ENCODE measurements at places on chromosomes 4 and X.

DNA sequence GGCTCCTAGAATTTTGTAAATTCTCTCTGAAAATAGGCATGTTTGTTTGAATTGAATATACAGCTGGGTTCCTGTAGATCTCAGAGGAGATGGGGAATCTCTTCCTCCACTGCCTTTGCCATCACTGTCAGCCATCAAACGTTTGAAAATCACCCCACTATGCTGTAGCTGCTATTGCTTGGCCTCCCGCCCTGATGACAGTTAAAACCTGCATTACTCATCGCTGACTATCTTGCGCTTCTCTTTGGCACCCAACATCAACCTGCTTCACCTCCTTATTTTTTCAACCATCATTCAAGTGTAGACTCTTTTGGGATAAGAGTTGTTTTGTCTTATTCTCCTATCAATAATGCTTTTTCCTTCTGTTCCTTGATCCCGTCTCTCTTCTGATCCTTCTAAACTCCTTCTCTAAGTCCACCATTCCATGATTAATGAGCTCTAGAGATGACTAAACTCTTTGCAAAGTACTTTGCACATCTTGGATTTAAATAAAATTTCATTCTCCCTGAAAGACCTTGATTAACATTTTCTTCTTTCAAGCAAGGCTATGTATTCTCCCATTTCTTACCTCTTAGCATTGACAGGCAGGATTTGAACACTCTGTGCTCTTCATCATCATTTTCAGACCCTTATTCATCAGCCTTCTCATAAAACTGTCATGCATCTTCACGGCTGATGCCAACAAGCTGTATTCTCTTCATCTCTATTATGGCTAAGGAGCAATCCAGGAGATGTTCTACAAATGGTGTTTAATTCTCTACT lies 133.0 kb downstream of the SNCA start:
- no peak for DNase-seq

- no peak for DNase-seq
Observed at GRCh38 chr4:124321364-124321763, 391.2 kb downstream of the ANKRD50 start.

GRCh38 chrX:40273356-40274050 lies 175.7 kb upstream of the BCOR start:
- DNase-seq, result no peak

DNA sequence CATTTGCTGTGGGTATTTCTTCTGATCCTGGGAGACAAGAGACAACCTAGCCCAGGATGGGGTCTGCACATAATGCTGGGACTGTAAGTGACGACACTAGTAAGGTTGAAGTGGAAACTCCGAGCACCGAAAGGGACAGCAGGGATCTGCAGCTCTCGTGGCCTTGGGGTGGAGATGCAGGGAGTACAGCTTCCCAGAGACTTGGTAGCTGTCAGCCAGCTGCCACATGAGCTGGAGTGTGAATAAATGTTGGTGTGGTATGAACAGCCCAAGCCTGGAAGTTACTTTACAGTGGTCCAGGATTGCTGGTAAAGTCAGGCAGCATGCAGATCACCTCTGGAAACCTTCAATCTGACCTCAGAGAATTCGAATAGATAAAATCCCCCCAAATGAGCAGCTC lies 97.6 kb downstream of the FAM193A start:
- DNase-seq, result no peak

DNA sequence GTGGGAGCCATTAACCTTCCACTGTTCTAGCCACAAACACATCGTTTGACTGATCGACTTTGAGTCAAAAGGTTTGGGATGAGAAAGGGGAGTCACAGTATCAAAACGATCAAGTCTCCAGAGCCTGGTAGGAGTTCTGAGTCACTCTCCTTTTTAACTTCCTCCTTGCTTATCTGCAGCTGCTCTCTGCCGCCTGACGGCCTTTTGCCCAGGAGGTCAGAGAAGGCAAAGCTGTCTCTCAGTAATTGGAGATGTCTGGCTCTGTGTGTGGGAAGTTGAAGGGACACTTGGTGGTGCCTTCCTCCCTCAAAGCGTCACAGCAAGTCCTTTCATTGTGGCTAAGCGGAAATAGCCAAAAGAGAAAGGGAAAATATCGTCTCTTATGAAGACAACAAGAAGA lies 63.1 kb downstream of the ANOS1 start:
- no peak for DNase-seq

DNA sequence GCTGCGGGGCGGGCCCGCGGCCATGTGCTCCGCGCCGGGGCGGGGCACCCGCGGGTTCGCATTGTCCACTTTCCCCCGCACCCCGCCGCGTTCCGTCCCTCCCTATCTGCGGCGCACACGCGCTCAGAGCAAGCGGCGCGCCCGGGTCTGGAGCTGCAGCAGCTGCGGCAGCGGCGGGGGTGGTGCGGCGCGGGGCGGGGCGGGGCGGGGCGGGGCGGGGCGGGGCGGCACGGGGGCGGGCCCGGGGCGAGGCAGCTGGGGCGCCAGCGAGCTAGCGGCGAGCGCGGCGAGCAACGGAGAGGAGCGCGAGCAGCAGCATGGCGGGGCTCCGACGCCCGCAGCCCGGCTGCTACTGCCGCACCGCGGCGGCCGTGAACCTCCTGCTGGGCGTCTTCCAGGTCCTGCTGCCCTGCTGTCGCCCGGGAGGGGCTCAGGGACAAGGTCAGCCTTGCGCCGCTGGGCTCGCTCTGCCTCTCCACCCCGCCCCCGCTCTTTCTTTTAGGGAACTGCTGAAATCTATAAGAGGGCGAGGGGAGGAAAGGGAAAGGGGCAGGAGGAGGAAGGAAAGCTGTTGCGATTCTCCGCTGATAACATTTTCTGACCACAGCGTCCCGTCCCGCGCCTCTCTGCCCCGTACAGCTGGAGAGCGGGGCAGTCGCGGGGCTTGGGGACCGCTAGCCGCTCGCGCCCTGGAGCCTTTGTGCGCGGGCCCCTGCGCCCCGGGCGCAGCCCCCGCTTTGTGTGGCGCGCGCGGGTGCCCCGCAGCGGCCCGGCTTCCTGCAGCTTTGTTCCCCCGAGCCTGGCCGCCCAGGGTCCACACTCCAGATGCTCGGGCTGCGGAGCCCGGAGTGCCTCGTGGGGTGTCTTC lies at the start of gene TMEM131L:
Gene TMEM131L (plus strand): TSS at position 280 of the 868 bp plus-strand sequence. CDS start 38 bp downstream, at position 318.
- peak; percentile 78 for DNase-seq

DNA sequence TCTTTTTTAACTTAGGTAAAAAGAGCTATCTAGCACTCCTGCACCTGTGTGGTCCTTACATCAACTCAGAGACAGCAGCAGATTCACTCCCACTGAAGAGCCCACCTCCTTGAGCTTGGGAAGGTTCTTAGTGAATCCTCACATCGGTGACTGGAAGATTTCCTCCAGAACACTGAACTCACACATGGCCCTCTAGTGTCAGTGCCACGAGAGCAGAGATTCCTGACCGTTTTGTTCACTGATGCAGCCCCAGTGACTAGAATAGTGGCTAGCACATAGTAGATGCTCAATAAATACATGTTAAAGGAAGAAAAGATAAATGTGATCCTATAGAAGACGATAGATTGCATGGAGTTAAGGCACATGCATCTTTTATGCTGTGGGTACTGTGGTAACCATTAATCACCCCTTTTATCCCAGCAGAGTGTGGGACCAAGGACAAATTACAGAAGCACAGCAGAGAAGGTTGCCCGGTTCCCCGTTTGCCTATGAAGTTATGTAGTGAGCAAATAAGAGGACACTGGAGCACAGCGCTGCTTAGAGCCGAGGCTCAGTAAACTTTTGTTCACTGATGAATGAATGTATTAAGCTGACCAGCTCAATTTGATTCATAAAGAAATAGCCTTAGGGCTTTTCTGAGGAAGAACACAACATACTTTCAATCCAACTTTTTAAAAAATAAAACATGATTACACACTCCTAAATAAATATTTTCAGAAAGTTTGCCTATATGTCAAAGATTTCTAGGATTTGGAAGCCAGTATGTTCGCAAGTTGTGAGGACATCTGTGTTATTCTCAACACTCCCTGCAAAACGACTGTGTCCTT lies 8.7 kb downstream of the GASK1B start:
- no peak for DNase-seq

- DNase-seq, result no peak
Observed at GRCh38 chr4:160299608-160300007, 1196.7 kb downstream of the RAPGEF2 start.

DNA sequence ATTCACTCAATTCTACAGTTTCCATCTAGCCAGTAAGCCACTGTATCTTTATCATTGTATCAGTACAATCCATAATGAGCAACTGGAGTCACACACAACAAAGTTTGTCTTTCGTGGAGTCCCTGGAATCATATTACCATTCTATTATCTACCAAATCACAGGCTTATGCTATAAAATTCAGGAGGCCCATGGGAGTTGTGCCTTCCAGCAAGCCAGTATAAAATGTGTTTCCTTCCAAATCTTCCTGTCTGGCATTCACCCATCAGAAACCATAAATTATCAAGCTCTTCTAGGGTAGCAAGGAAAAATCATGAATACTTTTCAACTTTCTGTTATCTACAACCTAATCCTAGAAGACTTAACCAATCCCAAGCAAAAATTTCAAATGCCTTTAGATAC lies 1383.3 kb upstream of the PCDH7 start:
- DNase-seq, result no peak

- no peak for DNase-seq
Observed at GRCh38 chr4:96390404-96390803, 550.5 kb downstream of the PDHA2 start.

DNA sequence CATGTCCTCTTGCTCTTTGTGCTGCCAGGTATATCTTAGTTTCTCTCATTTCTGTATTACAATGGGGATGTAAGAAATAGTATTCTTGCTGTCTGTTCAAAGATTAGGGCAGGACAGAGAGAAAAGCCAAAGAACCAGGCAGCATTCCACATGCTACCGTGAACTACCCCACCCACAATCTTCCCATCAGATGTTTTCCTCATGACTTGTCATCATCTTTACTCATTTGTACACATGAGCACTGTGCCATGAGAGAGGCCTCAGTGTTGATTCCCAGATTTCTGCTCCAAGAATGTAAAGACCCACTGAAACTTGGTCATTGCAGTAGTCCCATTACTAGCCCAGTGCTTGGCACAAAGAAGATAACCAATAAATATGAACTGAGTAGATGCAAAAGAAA lies 354.6 kb upstream of the RASGEF1B start:
- no peak for DNase-seq

DNA sequence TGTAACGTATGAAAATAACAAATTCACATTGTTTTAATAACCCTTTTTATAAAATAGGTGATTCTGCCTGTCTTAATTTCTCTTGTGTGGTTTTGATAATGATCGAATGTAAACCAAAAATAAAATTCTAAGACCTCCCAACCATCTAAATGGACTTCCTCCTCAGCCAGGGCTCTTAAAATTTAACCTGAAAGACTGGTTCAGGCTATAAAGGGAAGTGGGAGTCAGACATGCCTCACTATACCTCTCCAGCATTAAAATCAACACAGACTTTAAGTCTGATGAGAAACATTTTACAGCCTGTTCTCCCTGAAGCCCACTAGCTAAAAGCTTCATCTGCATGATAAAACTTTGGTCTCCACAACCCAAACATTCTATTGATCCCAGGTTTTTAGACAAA lies 97.6 kb upstream of the STIM2 start:
- no peak for DNase-seq

GRCh38 chr4:105998171-105999063 lies 103.1 kb downstream of the NPNT start:
- peak; percentile 50 for DNase-seq

DNA sequence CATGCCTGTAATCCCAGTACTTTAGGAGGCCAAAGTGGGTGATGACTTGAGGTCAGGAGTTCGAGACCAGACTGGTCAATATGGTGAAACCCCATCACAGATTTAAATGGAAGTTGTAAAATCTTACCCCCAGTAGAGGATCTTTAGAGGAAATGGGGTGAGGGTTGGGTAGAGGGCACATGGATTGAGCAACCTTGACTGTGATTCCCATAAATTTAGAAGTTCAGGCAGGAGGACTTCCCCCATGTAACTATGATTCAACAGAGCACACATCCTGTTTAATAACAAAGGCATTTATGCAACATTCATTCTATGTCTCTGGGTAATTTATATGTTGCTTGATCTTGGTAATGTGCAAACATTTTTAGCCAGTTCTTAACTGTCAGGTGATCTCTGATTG lies 143.1 kb downstream of the RBM47 start:
- DNase-seq, result no peak

DNA sequence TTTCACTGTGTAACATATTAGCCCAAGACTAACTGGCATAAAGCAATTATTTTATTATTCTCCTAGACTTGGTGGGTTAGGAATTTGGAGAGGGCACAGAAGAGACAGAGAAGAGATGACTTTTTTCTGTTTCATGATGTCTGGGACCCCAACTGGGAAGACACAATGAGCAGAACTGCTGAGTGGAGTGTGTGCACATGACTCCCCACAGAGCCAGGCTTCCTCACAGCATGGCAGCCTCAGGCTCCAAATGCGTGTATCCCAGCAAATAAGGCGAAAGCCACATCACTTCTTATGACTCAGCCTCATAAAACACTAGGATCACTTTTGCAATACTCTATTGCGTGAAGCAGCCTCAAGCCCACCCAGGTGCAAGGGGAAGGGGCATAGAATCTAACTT lies 68.4 kb downstream of the MFAP3L start:
- DNase-seq, result no peak

DNA sequence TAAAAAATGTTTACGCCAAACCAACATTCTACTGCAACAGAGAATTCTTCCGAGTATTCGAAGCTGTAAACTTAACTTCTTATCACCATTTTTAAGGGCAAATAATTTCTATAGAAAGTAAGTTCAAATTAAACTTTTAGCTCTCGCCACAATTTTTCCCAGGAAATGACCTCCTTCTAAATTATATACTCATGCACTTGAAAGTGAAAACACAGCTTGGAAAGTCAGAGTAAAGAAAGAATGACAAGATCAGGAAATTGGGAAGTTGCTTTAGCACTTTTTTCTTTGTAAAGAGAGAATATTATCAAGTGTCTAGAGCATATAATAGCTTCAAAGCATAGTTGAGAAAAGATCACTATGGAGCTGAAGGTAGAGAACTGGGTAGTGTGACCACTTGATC lies 1.2 kb downstream of the CYBB start:
- no peak for DNase-seq

- DNase-seq, result no peak
Observed at GRCh38 chr4:141026900-141027299, 106.4 kb downstream of the RNF150 start.

DNA sequence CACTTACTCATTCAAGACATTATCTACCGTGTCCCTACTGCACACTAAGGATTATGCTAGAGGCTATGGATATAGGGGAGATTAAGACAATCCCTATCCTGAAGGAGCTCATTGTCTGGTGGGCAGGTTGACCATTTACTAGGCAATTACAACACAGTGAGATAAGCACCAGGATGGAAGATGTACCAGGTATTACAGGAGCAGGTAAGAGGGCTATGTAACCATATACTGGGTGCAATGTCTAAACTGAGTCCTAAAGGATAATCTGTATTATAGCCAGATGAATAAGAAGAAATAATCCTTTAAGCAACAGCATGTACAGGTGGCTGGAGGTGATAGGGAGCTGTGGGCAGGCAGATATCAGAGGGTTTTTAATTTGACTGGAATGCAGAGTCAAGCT lies 113.3 kb upstream of the TBC1D9 start:
- no peak for DNase-seq

- no peak for DNase-seq
Observed at GRCh38 chr4:33725861-33726260, 2518.5 kb downstream of the ARAP2 start.

All from Caco-2 (cell line).